ENCODE measurements at places on chromosomes 1 and 21.

GRCh38 chr1:74641161-74641560 is 32.4 kb downstream of the ERICH3 start:
- no peak for DNase-seq

GRCh38 chr1:184810735-184811343 is 56.2 kb upstream of the EDEM3 start:
- no peak for DNase-seq

DNA sequence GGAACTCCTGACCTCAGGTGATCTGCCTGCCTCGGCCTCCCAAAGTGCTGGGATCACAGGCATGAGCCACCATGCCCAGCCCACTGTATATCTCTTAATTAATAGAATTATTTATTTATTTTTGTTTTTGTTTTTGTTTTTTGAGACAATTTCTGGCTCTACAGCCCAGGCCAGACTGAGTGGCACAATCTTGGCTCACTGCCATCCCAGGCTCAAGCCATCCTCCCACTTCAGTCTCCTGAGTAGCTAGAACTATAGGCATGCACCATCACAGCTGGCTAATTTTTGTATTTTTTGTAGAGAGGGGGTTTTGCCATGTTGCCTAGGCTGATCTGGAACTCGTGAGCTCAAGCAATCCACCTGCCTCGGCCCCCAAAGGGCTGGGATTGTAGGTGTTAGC is 15.7 kb upstream of the WDTC1 start:
- no peak for DNase-seq

- DNase-seq: peak; percentile 81
Measured at GRCh38 chr1:1539310-1540089, 924 bp downstream of the TMEM240 start.

- peak; percentile 70 for DNase-seq
Measured at GRCh38 chr1:155226910-155227260, 18.4 kb downstream of the MTX1 start.

- peak; percentile 11 for DNase-seq
Measured at GRCh38 chr1:107138767-107139445, 1.9 kb upstream of the NTNG1 start.

DNA sequence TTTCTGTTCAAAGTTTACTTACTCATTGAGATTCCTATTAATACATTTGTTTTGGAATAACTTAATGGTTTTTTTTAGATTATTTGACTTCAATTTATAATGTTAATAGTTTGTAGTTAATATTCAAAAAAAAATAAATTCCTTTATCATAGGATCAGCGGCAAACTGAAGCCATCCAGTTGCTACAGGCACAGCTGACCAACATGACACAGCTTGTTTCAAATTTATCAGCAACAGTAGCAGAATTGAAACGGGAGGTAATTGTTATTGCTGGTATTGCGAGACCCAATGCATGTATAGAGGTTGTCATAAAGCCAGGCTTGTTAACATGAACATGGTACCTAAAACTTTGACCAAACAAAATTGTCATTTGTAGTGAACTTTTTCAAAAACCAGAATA is 59.0 kb upstream of the FASLG start:
- DNase-seq: no peak

DNA sequence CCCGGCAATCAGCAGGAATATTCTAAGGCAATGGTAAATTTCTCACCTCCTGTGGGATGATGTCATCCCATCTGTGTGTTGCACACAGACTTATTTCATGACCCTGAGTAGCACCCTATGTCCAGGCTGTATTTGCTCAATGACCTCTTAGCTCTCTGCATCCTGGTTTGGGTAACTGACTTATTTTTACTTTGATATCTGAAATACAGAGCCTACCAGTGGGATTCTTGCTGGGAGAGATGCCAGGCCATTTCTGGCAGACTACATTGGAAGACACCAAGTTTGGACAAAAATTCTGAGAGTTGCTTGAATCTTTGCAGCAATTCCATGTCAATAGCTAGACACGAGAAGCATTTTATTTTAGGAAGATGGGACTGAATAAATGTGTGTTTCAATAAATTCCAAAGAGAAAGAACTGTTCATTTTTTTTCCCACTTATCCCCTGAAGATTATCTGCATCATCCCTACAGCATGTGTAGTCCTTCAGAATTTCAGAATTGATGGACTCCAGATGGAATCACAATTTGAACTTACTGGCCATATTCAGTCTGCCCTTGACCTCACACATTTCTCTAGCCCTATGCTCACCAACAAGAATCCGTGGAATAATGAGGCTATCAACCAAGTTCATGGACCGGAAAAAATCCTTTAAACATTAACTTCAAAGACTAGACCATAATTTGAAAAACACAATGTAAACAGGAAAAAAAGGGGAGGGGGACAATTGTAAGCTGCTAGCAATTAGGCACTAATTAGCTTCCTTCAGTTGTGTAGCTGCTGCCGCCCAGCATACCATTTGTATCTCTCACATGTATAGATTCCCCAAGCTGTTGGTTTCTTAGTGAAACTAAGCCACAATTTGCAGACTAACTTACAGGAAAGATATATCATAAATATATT is 226.5 kb downstream of the HMCN1 start:
- no peak for DNase-seq

- DNase-seq: no peak
Measured at GRCh38 chr1:206472024-206472423, 1.7 kb downstream of the IKBKE start.

- DNase-seq: no peak
Measured at GRCh38 chr1:192401825-192402224, 85.0 kb downstream of the RGS21 start.

- DNase-seq: no peak
Measured at GRCh38 chr1:241697640-241698018, 45.5 kb downstream of the WDR64 start.

DNA sequence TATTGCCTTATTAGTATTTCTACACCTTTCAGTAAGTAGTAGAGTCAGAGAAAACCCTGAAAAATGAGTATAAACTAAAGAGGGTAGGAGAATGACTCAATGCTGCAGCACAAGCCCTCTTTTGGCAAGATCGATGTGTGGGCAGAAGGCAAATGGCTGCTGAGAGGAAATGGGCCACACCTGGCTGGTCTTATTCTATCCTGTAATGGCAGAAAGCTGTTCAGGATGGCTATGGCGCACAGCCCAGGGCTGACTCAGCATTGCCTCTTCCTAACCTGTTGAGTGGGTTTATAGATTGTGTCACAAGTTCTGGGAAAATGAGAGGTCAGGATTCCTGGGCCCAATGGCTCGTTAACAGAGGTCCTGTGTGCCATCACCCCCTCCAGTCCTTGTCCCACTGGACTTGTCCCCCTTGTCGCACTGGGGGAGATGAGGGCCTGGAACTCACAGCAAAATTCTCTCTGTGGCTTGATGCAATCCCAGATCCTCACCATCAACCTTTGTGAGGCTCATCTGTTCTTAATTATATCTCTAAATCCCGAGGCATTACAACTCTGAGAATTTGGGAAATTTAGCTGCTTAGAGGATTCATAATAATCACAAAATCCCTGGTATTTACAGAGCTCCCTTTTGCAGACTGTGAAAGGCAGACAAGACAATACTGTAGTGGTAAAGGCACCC is 13.2 kb downstream of the HMGB4 start:
- no peak for DNase-seq

GRCh38 chr1:91018006-91018405 is 3.8 kb downstream of the ZNF644 start:
- DNase-seq: peak; percentile 57

DNA sequence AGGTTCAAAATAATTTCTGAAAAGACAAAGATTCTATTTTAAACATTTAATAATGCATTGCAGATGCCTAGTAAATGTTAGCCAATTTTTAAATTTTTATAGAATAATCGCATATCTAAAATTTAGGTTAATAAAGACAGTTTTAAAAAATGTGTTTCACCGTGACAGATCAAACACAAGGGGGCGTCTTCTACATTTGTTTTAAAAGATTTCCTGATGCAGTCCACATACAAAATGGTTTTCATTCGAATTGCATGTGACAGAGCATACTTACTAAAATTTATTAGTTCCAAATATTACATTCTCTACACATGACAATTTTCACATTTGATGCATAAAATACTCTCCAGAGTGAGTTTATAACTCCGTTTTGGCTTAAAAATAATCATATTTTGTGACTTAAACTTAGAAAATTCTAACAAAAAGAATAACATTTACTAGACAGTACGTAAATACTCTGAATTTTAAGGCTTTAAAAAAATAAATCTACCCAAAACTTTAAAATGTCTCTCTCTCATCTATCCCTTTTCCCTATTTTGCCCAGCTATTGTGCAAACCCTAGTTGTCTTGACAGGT is 75.5 kb downstream of the ADAMTS1 start:
- peak; percentile 64 for DNase-seq

DNA sequence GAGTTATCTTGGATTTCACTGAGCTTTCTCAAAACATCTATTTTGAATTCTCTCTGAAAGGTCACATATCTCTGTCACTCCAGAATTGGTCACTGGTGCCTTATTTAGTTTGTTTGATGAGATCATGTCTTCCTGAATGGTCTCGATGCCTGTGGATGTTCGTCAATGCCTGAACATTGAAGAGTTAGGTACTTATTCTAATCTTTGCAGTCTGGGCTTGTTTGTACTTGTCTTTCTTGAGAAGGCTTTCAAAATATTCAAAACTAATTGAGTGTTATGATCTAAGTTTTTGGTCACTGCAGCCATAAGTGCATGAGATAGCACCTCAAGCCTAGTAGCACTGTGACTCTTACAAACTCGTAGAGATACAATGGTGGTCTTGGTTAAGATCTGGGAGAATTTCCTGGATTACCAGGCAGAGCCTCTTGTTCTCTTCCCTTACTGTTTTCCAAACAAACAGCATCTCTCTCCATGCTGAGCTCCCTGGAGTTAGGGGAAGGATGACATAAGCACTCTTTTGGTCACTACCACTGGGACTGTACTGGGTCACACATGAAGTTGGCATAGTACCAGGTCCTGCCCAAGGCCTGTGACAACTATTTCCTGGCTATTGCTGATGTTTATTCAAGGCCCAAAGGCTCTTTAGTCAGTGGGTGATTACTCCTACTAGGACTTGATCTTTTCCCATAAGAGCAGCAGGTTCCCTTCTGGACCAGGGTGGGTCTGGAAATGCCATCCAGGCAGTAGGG is 25.6 kb downstream of the SLC22A15 start:
- no peak for DNase-seq

GRCh38 chr1:31614414-31615005 is 3.0 kb upstream of the HCRTR1 start:
- no peak for DNase-seq

DNA sequence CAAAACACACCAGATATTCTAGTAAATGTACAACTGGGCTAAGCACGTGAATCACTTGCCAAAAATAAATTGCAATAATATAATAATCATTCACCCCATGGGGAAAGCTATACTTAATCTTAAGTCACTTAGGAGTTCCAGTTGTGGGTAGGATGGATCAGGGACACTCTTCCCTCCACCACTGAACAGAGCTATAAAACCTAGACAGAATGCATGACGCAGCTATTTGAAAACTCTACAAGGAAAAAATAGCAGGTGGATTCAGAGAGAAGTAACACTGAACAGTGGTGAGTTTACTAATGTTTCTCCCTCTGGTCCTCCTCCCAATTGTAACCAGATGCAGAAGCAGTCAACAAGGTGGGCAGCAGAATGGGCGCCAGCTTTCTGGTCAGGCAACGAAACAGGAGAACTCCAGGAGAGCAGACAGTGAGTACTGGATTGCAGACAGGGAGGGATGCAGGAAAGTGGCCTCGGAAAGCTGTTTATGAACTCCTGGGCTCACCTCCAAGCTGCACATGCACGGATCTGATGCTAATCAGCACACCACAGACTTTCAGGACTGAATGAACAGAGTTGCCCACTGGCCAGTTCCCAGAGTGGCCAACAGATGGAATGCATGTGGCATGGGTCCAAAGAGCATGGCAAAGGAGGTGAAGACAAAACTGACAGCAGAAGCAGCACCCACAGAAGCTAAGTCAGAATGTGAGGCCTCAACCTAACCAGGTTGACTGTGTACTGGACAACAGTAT is 41.4 kb downstream of the TARBP1 start:
- no peak for DNase-seq

DNA sequence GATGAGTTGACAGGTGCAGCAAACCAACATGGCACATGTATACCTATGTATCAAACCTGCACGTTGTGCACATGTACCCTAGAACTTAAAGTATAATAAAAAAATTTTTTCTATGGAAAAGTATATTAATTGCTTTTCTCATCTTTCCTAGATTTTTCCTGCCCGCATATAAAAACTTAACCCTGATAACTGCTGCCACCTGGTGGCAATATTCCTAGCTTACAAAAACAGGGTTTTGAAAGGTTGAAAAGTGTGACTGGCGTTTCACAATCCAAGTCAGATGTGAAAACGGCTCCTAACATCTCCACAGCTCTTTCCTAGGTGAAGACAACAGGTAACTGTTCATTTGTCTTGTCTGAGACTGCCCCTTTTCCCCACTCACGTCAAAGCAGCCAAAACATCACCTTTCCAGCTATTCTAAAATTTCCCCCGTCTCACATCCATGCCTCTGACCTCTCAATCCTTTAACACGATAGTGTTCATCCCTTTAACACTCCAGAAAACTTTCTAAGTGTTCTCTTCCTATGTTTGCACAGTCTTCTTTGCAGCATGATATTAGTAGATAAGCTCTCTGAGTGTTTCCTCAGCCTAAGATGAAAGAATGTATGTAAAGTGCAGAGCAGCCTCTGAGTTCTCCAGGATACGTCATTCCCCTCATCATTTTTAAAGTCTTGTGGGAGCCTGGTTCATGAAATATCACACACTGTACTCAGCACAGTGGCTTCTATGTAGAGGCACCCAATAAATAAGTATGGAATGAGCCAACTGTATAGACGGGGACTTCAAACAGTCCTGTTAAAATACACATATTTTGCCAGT is 27.5 kb downstream of the OVGP1 start:
- DNase-seq: peak; percentile 82

DNA sequence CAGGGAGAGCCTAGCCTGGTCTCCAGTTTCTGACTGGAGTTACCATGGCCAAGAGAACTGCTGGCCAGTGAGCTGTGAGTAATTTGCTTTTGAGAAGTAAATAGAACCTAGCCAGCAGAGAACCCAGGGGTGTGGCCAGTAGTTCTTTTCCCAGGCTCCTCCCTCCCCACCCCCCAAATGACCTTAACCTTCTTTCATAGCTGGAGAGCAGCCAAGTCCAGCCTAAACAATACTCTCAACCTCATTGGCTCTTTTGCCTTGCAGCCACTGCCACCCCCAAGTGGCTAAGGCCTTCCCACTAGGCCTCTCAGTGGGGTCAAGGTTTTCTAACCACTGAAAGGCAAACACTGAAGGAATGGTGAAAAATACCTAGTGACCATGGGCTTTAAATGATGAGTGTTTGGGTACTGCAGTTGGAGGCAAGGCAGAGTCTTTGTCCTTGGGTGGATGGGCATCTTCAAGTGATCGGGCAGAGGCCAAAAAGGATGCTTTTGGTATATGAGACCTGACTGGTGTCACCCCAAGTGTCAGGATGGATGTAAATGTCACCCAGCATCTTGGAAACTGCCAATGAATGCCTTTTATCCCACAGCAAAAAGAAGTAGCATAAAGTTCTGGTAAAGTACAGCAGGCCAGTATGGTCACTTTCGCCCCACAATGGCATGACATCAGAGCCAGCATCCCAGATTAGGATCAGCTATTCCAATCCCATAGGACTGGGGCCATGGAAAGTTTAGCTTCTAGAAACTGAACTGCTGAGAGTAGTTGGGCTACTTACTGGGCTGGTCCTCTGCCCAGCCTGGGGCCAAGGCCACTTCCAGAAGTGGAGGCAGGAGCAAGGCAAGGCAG is 3.5 kb upstream of the PIGV start:
- DNase-seq: peak; percentile 53

GRCh38 chr1:185170291-185170848 is 13.4 kb downstream of the SWT1 start:
- DNase-seq: peak; percentile 90

- DNase-seq: no peak
Measured at GRCh38 chr21:31282095-31282709, 61.9 kb downstream of the TIAM1 start.
